ENCODE measurements at places on chromosomes 12 and 14. TPM values are rescaled to one million over a fixed set of nuclear protein-coding genes. Genes with fewer than 3 reads are reported as not detected.

The PRB2 gene
- polyA plus RNA-seq = not detected

The OR6C70 gene
- not detected for polyA plus RNA-seq

The ADAM21 gene
- 0.40 TPM for polyA plus RNA-seq

The KRT83 gene
- not detected for polyA plus RNA-seq

GRCh38 chr12:100075598-100075997 is 67.1 kb downstream of the BLTP3B start:
- no peak for DNase-seq

GRCh38 chr14:87996291-87996592 is 3.3 kb upstream of the GALC start:
- no peak for DNase-seq

DNA sequence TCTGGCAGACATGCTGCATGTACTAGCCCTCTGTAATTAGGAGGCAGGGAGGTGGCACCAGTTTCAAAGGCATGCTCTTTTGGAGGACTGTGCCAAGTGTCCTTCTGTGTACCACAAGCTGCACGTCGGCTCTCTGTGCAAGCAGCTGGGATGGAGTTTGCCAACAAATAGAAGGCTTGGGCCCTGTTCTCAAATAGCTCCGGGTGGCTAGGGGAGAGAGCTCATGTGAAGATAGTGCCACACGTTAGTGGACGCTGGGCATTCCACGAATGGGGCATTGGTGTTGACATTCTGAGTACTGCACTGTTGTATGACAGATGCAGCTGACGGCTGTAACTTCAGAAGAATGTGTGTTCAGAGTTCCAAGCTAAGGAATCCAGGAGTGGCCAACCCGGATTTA is 4.4 kb downstream of the AACS start:
- DNase-seq = no peak

- no peak for DNase-seq
These were observed 77.7 kb upstream of the SLC38A2 start for GRCh38 chr12:46450279-46450748.
